Activated CD4-positive, alpha-beta T cell treated with anti-CD3 and anti-CD28 coated beads for 24 hours (primary cell): ENCODE measurements at places on chromosomes 12 and 14.
A peak's percentile ranks its signal among the peaks of the same experiment; 100 is the strongest.

DNA sequence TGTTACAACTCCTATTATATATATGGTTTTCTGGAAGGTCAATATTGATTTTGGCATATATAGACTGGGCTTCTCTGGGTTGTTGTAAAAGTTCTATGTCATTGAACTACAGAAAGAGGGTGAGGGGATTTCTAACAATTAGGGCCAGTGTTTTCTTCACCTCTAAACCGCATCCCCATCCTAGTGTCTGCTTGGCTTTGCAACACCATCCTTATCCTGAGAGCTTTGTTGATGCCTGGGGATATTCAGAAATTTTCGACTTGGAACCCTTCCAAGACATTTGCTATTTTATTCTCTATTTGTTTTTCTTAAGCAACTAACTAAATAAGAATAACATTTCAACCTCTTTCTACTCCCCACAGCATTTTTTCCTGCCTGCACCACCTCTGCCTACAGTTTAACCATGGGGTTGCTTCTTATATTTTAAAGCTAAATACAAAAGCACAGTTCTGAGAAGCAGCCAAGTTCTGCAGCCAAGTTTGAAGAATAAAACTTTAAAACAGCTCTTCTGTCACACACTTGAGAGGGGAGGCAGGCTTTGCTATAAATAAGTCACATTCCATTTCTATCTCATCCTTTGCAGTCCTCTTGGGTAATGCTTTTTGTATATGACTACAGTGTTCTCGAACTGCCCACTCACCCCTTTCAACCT, 53.4 kb downstream of the RGS6 start:
- DNase-seq, result no peak

- DNase-seq, result peak; percentile 63
Observed at GRCh38 chr12:76558684-76559399, 729 bp downstream of the OSBPL8 start.

DNA sequence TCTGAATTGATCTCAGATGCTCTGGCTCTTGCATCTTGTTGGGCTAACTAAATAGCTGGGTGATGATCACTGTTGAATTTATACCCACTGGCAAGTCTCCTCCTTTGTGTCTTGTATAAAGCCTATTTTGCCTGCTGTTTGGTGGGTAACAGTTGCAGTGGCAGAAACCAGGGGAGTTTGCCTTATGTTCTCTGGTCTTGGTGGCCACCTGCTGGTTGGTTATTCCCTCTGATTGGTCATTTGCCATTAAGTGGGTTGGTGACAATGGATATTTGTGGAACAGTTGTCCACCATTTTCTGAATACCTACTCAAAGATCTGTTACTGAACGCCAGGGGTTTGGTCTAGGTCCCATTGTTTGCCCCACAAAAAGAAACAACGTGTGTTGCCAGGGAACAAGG, 52.1 kb downstream of the AVPR1A start:
- no peak for DNase-seq

- no peak for DNase-seq
Observed at GRCh38 chr12:65826353-65827171, 2.3 kb downstream of the HMGA2 start.

- DNase-seq, result no peak
Observed at GRCh38 chr14:26694521-26694920, 96.7 kb upstream of the NOVA1 start.

DNA sequence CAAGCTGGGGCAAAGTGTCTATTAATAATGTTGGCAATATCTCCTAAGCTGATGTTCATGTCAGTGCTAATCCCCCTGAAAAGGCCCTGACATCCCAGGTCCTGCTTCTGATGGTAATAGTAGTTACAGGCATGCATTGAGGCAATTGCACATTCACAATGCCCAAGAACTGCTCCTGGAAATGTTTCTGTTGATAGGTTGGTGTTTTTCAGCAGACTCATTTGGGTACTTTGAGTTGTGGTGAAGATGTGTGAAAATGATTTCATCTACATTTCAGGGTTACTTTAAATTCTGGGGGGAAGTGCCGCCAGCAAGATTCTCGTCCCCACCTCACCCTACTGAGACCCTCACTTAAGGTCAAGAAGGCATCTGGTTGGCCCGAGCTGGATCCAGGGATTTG, 92.9 kb downstream of the BBS10 start:
- DNase-seq, result no peak

- no peak for DNase-seq
Observed at GRCh38 chr12:111826316-111826715, 15.7 kb upstream of the MAPKAPK5 start.

DNA sequence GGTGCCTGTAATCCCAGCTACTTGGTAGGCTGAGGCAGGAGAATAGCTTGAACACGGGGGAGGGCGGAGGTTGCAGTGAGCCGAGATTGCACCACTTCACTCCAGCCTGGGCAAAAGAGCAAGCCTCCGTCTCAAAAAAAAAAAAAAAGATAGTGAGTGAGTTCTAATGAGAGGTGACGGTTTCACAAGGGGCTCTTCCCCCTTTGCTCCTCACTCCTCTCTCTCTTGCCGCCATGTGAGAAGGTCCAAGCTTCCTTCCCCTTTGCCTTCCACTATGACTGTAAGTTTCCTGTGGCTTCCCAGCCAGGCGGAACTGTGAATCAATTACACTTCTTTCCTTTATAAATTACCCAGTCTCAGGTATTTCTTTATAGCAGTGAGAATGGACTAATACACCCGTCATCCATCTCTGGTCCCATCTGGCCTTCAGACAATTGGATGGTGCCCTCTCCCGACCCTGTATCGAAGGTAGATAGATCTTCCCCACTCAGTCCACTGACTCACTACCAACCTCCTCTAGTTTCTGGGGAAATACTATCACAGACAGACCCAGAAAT, 27.0 kb upstream of the RCOR1 start:
- DNase-seq, result no peak

- DNase-seq, result no peak
Observed at GRCh38 chr14:95784137-95784536, 70.2 kb upstream of the TCL1A start.

DNA sequence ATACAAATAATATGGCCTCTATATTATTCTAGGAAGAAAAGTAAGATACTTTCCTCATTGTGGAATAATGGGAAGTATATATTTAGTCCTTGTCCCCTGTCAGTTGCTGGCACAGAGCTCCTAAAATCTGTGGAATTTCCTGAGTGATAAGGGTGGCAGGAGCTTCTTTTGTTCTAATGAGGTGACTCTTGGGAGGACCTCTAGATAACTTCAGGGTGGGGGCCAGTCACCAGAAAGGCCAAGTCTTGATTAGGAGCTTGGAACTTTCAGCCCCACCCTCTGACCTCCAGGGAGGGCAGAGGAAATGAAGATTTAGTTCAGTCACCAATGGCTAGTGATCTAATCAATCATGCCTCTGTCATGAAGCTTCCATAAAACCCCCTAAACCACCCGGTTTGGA, 179.9 kb upstream of the PRICKLE1 start:
- DNase-seq, result no peak

DNA sequence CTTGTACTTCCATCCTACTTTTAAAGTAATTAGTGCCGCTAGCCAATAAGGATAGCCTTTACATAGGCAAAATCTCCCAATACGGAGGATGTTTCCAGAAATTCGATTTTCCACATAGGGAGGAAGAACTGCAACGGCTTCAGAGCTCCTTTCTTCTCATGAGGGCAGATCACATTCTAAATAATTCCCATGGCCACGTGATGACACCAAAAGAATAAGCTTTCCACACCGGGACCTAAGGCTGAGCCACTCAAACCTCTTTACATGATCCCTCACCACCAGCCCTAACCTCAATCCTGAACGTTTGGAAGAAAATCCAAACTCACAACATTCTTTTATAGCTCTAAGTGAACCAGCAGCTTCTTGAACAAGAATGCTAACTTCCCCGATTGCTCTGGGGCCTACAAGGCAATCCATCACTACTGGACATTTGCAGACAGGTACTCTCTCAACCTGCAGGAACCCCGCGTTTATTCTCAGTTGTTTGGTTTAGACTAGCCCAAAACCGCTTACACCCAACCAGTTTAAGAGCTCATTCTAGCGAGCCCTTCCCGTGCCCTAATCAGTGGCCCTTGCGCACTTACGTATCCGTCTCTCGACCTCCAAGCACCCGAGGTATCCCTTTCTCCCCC, 884 bp downstream of the CAPRIN2 start:
- no peak for DNase-seq

GRCh38 chr12:121634836-121635235, 8.5 kb downstream of the ORAI1 start:
- DNase-seq, result no peak

DNA sequence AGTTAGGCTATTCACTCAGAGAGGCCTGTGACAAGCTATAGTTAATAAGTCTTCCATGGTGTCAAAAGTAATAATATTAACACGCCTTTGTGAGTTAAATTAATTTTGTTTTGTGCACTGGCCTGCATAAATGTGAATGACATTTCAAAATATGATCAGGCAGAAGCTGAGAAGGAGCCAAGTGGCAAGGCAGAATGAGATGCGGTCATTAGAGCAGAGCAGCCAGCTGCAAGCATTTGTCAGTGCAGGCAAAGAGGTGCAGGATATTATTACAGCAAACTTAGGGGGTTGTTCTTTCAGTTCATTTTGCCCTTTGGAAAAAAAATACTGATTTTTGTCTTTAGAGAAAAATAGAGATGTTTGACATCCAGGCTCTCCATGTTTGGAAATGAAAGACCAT, 364.5 kb downstream of the PAWR start:
- DNase-seq, result no peak

GRCh38 chr12:53652366-53652765, 23.5 kb downstream of the ATP5MC2 start:
- no peak for DNase-seq

DNA sequence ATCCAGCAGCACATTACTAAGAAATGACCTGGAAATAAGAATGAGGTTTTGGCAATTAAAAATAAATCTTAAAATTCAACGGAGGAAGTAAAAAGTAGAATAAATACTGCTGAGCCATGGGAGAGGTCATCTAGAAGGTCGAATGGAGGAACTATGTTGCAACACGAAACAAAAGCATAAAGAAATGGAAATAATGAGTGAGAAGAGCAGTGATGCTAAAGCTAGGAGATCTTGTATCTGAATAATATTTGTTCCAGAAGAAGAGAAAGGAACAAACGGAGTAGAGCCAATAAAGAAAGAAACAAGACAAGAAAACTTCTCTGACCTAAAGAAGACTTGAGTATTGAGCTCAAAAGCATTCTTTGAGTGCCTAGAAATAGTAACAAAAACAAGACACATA, 6.6 kb upstream of the KRT7 start:
- no peak for DNase-seq

- DNase-seq, result no peak
Observed at GRCh38 chr12:111014547-111014946, 94.2 kb upstream of the MYL2 start.

- DNase-seq, result no peak
Observed at GRCh38 chr12:31562594-31563328, 28.2 kb downstream of the DENND5B start.

DNA sequence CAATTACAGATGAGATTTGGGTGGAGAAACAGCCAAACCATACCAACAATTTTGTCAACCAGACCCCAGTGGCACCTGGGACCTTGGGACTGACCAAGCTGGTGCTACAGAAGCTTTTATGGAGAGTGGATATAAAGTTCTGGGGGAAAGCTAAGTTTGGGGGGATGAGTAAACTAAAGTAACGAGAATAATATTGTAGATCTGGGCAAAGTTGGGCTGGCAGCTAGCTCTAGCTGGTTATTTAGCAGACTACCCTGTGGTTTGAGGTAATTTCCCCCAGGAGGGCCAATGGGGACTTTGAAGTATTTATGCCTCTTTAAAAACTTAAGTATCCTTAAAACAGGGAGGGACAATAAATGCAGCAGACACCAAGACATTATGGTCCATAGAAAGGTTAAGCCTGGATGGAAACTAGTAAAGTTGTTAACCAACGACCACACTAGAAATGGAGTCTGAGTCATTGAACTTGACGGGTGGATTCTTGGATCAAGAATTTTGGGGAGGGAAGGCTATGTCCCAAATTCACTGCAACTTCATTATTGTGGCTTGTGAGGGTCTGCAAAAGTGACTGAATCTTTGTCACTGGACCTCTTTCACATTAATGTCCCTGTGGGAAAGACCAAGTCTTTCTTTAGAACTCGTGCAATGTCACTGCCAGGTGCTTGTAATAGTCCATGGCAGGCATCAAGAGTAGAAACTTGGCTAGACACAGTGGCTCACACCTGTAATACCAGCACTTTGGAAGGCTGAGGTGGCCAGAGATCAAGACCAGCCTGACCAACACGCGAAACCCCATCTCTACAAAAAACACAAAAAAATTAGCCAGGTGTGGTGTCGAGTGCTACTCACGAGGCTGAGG, 48.5 kb upstream of the OR5AU1 start:
- DNase-seq, result no peak

DNA sequence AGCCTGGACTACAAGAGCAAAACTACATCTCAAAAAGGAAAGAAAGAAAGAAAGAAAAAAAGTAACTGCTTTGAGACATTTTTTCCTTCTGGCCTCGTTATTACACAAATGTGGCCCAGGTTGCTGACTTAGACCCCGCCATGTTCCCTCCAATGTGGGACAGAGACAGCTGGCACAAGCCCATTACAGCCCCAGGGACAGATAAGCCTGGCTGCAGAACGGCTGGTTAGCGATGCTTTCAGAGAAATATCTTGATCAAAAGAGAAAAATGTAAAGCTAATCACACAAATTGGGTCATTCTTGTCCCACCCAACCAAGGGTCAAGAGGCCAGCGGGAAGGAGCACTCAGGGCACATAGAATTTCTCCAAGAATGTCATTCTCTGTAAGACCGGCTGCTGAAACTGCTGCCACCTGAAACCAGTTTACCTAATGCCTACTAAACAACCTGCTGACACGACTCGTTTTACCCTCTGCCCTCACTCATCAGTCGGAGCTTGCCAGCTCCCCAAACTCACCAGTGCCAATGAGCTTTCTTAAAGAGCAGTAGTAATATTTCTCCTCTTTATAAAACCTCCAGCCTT, 63.1 kb downstream of the TNFAIP2 start:
- no peak for DNase-seq

GRCh38 chr14:100906420-100906819, 2.9 kb upstream of the RTL1 start:
- DNase-seq, result no peak

DNA sequence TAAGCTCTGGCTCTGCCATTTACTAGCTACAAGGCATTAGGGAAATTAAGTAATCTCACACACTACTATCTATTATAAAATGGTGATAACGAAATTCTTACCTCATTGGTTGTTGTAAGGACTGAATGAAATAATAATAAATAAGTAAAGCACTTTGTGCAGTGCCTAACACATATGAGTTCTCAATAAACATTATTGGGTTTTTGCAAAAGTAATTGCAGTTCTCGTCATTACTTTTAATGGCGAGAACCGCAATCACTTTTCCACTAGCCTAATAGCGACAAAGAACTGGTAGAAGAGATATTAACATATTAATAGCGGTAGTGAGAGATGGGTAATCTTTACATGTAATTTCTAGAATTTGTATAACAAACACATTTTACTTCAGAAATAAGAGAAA, 9.2 kb downstream of the KRT77 start:
- no peak for DNase-seq
